ENCODE measurements at places on chromosomes 5 and 9.

DNA sequence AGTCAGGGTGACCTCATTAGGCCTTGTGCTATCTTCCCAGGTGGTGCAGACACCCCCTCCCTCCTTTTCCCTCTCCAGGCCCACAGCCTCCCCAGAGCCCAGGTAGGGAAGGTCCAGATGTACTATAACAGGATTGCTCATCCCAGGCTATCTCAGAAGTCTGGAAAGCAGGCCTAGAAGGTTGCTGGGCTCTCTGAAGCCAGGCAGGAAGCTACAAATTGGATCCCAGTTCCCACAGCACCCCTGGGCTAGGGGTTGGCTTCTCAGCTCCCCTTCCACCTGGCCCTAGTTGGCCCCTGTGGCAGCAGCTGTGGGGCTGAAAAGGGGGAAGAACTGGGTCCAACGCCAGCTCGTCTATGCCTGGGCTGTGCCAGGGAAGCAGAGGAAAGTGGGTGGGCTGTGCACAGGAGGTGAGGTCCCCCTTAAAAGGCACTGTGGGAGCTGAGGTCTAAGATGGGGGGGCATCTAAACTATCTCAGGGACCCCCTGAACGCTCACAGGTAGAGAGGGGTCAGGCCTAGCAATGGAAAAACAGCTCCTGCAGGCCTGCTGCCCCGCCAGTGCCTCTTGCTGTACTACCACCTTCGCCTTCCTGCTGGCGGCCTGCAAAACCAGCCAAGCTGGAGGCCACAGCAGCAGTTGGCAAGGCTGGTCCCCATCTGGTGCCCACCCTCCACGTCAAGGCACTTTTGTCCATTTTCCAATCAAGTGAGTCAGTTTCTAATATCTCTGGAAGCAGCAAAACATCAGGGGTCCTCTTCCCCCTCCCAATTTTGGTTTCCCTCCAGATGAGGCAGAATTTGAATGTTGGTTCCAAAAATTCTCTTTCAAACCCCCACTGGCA lies 13.3 kb upstream of the PSMD5 start:
- DNase-seq: no peak

- no peak for DNase-seq
Measured at GRCh38 chr9:107248714-107249113, 34.4 kb upstream of the RAD23B start.

GRCh38 chr5:25641124-25641523 lies 996.3 kb upstream of the CDH10 start:
- DNase-seq: no peak

GRCh38 chr9:92097997-92098482 lies 17.2 kb downstream of the SPTLC1 start:
- DNase-seq: peak; percentile 66

- no peak for DNase-seq
Measured at GRCh38 chr5:56800186-56800585, 15.2 kb upstream of the MAP3K1 start.

GRCh38 chr5:93184041-93184440 lies 397.0 kb downstream of the NR2F1-AS1 start:
- DNase-seq: peak; percentile 66

GRCh38 chr5:116075191-116075831 lies 9.5 kb upstream of the COMMD10 start:
- DNase-seq: no peak

- peak; percentile 41 for DNase-seq
Measured at GRCh38 chr5:135239453-135240282, 159.4 kb downstream of the MACROH2A1 start.

GRCh38 chr5:112779531-112779930 lies 41.8 kb downstream of the APC start:
- DNase-seq: peak; percentile 86

DNA sequence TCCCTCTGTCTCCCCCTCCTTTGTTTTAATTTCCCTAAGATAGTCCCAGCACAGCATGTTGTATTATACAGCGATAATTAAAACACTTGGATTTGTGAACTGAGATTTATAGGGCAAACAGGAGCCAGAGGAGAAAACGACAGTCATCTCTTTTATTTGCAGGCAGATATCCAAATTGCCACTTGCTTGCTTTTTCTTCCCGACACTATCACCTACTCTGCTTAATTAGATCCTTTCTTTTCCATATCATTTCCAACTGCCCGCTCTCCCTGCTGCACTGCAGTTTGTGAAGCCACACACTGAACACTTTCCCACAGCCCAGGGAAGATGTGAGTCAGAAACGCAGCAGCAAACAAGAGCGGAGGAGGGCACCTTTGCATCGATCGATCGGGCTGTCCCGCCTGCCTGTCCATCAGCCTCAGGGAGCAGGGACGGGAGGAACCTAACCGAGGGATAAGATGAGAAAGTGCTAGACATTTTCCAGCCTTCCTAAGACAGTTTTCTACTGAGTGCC lies 35.8 kb upstream of the SPRY4 start:
- peak; percentile 57 for DNase-seq

- no peak for DNase-seq
Measured at GRCh38 chr5:9166202-9167112, 379.4 kb downstream of the SEMA5A start.

- DNase-seq: peak; percentile 15
Measured at GRCh38 chr9:110056062-110056461, 151.9 kb downstream of the C9orf152 start.

- peak; percentile 72 for DNase-seq
Measured at GRCh38 chr5:65102976-65103711, 334.4 kb downstream of the CWC27 start.

DNA sequence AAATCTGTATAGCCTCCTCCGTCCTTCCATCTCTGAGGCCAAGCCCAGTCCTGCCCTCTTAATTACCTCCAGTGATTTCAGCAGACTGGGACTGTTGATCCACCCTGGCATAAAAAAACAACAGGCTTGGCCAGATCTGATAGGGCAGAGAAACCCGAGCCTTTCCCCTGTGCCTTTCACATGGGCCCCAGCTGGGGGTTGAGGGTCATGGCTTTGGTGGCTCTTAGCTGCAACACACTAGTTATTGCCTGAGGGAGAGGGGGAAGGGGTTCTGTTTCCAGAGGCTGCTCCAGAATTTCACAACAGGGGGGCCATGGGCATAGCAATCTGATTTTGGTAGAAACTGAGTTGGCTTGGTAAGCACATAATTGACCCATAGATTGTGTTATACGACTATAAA lies 21.2 kb upstream of the PANK3 start:
- no peak for DNase-seq

GRCh38 chr9:110214090-110214489 lies 6.1 kb upstream of the C9orf152 start:
- no peak for DNase-seq

- DNase-seq: no peak
Measured at GRCh38 chr5:6496207-6496584, 47.5 kb downstream of the UBE2QL1 start.

GRCh38 chr9:104868687-104869404 lies 59.1 kb downstream of the ABCA1 start:
- peak; percentile 93 for DNase-seq

DNA sequence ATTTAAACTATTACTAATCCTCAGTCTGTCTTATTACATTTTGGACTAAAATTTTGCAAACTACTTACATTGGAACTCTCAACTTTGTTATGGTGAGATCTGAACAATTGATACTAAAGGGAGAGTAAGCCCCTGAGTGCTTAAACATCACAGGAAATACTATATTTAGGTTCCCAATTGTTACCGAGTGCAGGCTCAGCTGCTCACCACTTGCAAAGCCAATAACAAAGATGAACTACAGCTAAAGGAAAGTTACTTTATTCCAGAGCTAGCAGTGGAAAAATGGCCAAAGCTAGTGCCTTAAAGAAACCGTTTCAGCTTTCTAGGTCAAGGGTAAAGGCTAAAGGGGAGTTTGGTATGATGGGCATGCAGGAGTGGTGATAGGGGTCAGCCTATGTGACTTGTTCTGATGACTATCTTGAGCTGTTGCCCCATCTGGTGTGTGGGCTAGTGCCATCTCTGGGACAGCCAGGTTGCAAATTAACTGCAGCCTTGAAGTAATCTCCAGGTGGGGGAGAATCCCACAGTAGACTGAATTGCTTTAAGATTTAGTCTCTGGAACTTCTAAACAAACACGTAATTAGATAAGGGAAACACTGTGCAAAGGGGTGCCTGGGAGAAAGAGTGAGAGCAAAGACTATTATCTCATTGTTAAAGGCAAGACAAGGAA lies 7.8 kb upstream of the NDUFB6 start:
- no peak for DNase-seq

GRCh38 chr5:168699002-168699401 lies 119.8 kb upstream of the PANK3 start:
- peak; percentile 39 for DNase-seq

DNA sequence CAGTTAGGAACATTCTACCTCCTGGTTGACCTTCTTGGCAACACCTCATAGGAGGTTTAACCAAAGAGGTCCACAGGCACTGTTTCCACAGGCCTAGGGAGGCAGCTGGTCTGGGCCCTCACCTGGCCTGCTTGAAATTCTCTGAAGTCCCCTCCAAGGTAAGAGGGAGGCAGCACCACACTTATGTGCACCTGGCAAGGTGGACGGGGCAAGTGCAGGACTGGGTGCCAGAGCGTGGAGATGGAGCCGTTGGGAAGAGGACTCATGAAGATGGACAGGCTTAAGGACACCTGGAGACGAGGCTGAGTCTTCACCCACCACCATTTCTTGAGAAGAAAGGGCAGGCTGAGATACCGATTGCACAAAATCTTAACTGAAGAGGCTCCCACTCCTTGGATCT lies 6.6 kb upstream of the BARHL1 start:
- no peak for DNase-seq
